AG04450 (cell line): ENCODE measurements at places on chromosomes 2 and 18. TPM values are rescaled to one million over a fixed set of nuclear protein-coding genes. Genes with fewer than 3 reads are reported as not detected.

Gene LIMS2
- 6.3 and 8.7 TPM in 2 replicates for polyA plus RNA-seq

Gene MOCOS
- 4.2 and 5.1 TPM in 2 replicates for polyA plus RNA-seq

- DNase-seq, result no peak
These were observed 105.5 kb upstream of the CCDC68 start for GRCh38 chr18:55064760-55065159.

DNA sequence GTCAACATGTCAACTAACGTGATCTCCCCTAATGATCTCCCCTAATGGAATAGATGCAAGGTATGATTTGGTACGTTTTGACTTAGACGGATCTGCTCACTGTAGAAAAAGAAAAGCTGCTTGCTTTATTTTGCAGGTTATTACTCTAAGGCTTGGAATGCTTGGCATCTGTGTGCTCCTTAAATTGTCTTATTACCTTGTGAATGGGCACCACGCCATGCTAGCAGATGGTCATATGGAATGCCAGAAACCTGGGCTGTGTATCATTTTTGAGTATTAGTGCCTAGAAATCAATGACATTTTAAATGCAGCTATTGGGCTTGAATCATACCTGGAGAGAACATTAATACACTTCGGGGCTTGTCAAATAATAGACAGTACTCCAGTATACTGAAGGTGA lies 16.5 kb upstream of the FIGN start:
- no peak for DNase-seq

GRCh38 chr18:2223449-2223848 lies 347.9 kb downstream of the METTL4 start:
- no peak for DNase-seq

- DNase-seq, result no peak
These were observed 15.7 kb upstream of the MYO3B start for GRCh38 chr2:170162271-170162632.
